T-cell (primary cell): ENCODE measurements at places on chromosomes 1 and 21. TPM values are rescaled to one million over a fixed set of nuclear protein-coding genes. Genes with fewer than 3 reads are reported as not detected.

The TPM3 gene
- total RNA-seq, result 340 TPM

- H3K4me1 ChIP-seq, result no peaks in the 10 kb centered on the region
- H3K36me3 ChIP-seq, result no peaks in the 10 kb centered on the region
- H3K4me3 ChIP-seq, result no peak overlapping the region
- peaks cover 2% of the 10 kb centered on the region for H3K27me3 ChIP-seq
- H3K27ac ChIP-seq, result no peak overlapping the region
Observed at GRCh38 chr1:36735939-36736730, 253.4 kb upstream of the CSF3R start.

- H3K27ac ChIP-seq, result no peak overlapping the region
- no peaks in the 10 kb centered on the region for H3K27me3 ChIP-seq
- H3K4me3 ChIP-seq, result no peak overlapping the region
- H3K36me3 ChIP-seq, result no peaks in the 10 kb centered on the region
Observed at GRCh38 chr1:201681375-201681774, 142.4 kb downstream of the NAV1 start.

GRCh38 chr1:60425528-60425927 is 352.0 kb upstream of the C1orf87 start:
- H3K27me3 ChIP-seq, result no peaks in the 10 kb centered on the region
- no peaks in the 10 kb centered on the region for H3K36me3 ChIP-seq
- no peak overlapping the region for H3K27ac ChIP-seq
- no peaks in the 10 kb centered on the region for H3K4me1 ChIP-seq

The RNU1-1 gene
- 3,994 TPM for total RNA-seq

The SLAMF7 gene
- 32.0 TPM for total RNA-seq

DNA sequence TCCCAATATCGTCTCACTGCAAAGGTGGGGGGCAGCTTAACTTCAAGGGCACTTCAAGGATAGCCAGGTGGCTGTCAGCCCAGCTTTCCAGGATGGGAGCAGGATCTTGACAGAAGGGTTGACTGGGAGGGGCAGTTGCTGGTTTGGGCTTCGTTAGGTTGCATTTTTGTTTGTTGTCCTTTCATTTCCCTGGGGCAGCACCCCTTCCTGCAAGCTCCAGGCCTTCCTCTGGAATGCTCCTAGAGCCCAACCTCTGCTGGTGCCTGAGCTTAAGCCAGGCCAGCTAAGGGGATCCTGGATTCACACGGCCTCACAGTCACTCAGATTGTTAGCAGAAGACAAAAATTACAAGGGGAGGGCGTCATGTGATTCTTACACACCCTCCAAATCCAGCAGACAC is 4.1 kb upstream of the OLIG2 start:
- peaks cover 61% of the 10 kb centered on the region for H3K4me1 ChIP-seq
- no peak for DNase-seq
- no peak overlapping the region for H3K27ac ChIP-seq
- H3K4me3 ChIP-seq, result no peak overlapping the region

DNA sequence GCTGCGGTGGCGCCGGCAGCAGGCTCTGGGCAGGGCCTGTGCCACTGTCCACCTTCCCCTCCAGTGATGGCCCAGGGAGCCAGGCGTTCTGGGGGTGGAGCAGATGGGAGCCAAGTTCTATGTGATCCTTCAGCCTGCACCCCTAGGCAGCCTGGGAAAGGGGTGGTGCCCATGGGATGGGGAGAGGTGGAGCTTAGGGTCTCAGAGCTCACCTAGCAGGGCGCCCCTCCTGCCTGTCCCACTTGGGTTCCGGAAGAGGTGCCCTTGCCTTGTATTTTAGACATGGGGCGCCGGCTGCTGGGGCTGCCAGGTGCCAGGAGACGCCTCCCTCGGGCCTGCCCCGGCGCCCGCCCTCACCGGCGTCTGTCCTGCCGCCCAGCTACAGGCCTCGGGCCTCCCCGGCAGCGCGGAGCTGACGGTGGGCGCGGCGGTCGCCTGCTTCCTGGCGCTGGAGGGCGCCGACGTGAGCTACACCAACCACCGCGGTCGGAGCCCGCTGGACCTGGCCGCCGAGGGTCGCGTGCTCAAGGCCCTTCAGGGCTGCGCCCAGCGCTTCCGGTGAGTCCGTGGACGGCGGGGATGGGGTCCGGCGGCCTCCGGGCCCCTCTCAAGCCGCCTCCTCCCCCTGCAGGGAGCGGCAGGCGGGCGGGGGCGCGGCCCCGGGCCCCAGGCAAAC is 3.1 kb upstream of the MMP23B start:
- peak overlapping the region; percentile 72 for H3K27ac ChIP-seq
- H3K27me3 ChIP-seq, result peaks cover 13% of the 10 kb centered on the region
- no peak for DNase-seq
- H3K4me3 ChIP-seq, result peak overlapping the region; percentile 59
- no peaks in the 10 kb centered on the region for H3K4me1 ChIP-seq

GRCh38 chr1:111285879-111286278 is 4.8 kb upstream of the CHIA start:
- H3K36me3 ChIP-seq, result no peaks in the 10 kb centered on the region
- H3K4me3 ChIP-seq, result no peak overlapping the region
- no peak overlapping the region for H3K27ac ChIP-seq
- no peak for DNase-seq
- no peaks in the 10 kb centered on the region for H3K27me3 ChIP-seq
- H3K4me1 ChIP-seq, result no peaks in the 10 kb centered on the region

- H3K27ac ChIP-seq, result no peak overlapping the region
- no peak for DNase-seq
- no peaks in the 10 kb centered on the region for H3K27me3 ChIP-seq
- H3K4me3 ChIP-seq, result no peak overlapping the region
- peaks cover 15% of the 10 kb centered on the region for H3K36me3 ChIP-seq
Observed at GRCh38 chr1:28718586-28719331, 18.0 kb upstream of the YTHDF2 start.

The KCNK1 gene
- total RNA-seq, result 0.36 TPM

- H3K4me3 ChIP-seq, result no peak overlapping the region
- H3K4me1 ChIP-seq, result no peaks in the 10 kb centered on the region
- peaks cover 3% of the 10 kb centered on the region for H3K36me3 ChIP-seq
- no peaks in the 10 kb centered on the region for H3K27me3 ChIP-seq
Observed at GRCh38 chr1:9874412-9874811, 35.7 kb downstream of the CTNNBIP1 start.

The AP4B1 gene
- total RNA-seq, result 62.8 TPM

- no peak for DNase-seq
- H3K4me1 ChIP-seq, result no peaks in the 10 kb centered on the region
- H3K27me3 ChIP-seq, result peaks cover 22% of the 10 kb centered on the region
- no peak overlapping the region for H3K4me3 ChIP-seq
Observed at GRCh38 chr1:53380296-53380695, 52.4 kb upstream of the LRP8 start.

GRCh38 chr21:39802217-39802616 is 57.2 kb downstream of the IGSF5 start:
- no peaks in the 10 kb centered on the region for H3K27me3 ChIP-seq
- H3K4me3 ChIP-seq, result no peak overlapping the region
- no peaks in the 10 kb centered on the region for H3K36me3 ChIP-seq
- H3K4me1 ChIP-seq, result no peaks in the 10 kb centered on the region
- no peak for DNase-seq
